Amniotic epithelial cell (primary cell): ENCODE measurements at places on chromosomes 1 and 21.

DNA sequence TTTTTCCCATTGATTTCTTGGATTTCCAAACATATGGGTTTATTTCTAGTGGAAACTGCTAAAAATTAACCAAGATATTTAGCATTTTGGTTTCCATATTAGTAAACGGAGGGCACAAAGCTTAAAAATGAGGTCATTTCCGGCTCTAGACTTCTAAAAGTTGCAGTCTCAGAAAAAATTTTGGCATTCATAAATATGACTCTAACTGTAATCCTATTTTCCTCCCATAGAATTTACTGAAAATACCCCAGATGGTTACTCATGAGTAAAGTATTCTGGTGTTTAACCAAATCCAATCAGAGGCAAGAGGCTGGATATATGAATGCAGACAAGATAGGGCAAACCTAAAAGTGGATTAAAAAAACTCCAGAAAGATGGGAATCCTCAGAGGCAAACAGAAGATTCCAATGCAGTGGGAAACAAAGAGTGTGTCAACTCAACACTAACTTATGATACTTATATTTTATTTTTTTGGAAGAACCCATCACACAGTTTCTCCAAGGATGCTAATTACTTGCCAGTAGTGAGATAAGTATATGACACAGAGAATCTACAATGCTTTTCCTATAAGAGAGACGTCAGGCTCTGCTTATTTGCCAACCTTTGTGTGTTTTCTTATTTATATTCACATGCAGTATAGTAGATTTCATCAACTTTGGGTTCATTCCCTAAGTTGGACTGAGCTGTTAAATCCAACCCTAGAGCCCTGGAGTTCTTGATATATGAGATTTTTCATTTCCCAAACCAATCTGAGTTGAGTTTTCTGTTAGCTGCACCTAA, 90.1 kb upstream of the BCL10 start:
- DNase-seq = peak; percentile 87

GRCh38 chr1:230349020-230349393, 77.1 kb downstream of the PGBD5 start:
- no peak for DNase-seq

DNA sequence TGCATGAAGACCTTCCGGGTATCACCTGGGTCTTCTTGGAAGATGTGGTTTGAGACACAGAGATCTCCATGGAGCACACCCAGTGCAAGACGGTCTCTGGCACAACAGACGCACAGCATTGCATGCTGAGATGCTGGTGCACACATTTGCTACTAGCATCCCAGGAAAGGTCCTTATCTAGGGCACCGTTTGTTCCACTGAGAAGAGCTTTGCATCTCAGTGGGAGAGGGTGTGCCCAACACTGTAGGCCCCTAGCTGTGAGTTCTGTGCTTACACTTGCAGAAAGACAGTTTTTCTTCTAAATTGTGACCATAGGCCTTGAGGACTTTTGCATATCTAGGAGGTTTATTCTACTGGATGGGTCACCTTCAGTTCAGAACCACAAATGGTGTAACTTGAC, 554.1 kb downstream of the MATN1 start:
- DNase-seq = no peak

- DNase-seq = peak; percentile 53
Observed at GRCh38 chr1:199490769-199491527, 536.6 kb upstream of the NR5A2 start.

DNA sequence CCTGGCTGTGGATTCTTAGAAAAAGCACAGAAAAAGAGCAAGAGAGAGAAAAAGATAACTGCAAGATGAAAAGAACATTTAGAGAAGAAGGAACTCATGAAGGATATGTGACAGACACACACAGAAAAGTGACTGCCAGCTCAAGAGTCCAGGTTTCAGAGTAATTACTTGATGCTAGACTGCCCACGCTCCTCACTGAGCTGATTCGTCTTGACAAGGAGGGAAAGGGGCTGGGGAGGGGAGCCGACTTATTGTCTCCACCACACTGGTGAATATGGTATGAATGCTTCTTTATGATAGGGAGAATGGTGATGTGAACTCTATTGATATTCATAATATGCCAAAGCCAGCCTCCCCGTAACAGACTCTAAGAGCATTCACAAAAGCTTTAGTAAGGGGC, 140.4 kb downstream of the BRINP2 start:
- DNase-seq = no peak

DNA sequence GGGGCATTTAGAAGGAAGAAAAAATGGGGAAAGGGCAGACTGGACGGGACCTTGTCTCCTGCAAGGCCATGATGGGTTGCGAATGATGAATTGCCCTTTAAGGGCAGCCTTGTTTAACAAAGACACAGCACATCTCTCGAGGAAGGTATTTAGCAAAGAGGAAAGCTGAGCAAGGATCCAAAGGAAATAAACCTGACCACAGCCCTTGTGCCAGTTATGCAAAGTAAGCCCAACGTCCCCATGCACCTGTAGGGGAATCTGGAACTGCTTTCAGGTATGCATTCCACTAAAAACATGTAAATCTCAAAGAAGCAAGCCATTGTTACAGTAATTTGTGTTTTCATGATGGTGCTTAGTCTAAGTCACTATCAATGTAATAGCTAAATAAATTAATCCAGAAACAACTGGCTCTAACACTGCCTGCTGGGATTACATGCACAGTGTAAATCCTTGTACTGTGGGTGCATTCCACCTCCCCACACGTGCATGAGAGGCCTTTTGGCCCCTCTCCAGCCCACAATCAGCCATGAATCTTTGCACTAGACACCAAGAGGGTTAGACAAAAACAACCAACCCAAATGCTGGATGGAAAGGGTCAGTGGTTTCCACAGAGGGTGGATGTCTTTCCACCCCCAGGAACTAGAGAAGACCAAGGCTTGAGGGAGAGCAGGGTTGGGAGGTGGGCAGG, 228.8 kb upstream of the KAZN start:
- no peak for DNase-seq

DNA sequence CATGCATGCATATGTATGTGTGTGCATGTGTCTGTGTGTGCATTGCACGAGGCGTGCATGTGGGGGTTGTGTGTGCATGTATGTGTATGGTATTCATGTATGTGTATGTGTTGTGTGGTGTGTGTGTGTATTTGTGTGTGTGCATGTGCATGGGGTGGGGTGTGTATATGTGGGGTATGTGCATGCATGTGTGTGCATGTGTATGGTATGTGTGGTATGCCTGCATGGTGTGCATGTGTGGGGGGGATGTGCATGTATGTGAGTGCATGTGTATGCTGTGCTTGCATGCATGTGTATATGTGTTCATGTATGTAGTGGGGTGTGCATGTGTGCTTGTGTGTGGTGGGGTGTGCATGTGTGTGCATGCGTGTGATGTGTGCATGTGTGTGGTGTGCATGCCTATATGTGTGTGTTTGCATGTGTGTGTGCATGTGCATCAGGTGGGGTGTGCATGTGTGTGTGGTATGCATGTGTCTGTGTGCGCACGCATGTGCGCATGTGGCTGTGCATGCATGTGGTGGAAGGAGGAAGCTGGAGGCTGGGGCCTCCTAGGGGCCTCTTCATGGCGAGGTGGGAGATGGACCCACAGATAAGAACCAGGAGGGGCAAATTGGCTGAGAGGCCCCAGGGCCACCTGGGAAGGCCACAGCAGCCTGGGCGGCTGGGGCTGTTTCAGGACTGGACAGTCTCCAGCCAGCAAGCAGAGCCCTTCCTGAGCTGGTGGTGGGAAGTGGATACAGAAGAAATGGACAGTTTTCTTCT, 35.9 kb upstream of the ARF1 start:
- DNase-seq = no peak

DNA sequence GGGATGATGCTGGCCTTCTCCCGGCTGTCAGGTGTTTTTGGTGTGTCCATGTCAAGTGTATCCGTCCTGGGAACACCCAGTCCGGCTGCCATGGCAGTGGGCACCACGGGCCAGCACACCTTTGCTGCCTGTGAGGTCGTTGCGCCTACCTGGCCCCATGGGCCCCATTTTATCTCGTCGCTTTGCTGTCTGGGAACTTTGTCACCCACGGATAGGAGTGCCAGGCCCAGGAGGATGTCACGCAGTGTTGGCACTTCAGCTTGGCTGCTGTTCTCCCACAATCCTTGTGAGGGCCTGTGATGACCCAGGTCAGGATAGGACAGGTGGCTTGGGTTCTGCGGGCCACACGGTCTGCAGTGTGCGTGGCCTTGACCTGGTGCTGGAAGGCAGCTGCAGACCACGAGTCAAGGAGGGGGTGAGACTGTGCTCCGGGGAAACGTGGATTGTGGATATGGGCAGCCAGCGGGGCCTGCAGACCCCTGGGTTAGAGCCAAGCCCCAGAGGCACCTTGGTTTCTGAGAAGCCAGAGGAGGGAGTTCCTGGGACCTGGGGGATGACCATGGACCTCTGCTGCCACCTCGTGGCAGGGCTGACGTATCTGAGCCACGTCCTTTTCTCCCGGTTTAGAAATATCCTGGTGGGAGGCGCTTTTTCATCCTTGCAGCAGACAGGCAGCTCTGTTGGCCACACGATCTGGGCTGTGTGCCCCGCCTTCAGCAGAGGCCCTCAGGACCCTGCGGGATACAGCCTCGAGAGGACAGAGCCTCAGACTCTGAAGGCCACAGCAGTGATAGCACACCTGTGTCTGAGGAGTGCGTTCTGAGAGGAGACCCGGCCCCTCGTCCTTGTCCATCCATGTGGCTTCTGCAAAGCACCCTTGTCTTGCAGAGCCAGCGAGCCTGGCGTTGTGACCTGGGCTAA, 161.1 kb upstream of the COL6A1 start:
- DNase-seq = peak; percentile 87
